ENCODE measurements at places on chromosomes 2 and 18.

DNA sequence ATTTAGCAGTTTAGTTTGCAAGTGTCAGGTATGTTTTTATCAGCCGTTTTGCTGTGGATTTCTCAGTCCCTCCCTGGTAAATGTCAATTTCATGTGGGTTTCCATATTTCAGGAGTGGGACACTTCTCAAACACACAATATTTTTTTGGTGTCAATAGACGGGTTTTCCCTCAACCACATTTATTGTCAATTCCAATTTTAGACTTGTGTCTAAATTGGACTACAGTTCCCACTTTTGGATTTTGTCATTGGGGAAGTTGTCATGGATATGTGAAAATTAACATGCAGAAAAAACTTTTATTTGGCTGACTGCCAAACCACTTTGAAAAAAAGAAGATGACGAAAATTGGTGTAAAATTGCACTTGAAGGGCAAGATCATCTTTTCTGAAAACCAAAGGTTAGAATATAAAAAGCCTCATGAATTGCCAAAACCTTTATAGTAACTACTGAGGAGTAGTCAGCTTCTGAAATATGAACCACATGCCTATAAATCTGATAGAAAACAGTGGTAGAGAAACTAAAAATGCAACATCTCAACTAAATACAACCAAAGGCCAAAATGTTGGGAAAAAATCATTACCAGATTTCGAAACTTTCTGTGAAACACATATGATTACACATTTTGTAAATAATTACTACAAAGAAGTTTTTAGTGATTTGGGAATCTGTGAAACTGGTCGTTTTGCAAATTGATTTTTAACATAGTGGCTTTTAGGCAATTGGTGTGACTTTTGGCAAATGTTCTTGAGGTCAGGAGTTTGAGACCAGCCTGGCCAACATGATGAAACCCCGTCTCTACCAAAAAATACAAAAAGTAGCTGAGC, 106.4 kb downstream of the BCL2L11 start:
- DNase-seq = no peak

DNA sequence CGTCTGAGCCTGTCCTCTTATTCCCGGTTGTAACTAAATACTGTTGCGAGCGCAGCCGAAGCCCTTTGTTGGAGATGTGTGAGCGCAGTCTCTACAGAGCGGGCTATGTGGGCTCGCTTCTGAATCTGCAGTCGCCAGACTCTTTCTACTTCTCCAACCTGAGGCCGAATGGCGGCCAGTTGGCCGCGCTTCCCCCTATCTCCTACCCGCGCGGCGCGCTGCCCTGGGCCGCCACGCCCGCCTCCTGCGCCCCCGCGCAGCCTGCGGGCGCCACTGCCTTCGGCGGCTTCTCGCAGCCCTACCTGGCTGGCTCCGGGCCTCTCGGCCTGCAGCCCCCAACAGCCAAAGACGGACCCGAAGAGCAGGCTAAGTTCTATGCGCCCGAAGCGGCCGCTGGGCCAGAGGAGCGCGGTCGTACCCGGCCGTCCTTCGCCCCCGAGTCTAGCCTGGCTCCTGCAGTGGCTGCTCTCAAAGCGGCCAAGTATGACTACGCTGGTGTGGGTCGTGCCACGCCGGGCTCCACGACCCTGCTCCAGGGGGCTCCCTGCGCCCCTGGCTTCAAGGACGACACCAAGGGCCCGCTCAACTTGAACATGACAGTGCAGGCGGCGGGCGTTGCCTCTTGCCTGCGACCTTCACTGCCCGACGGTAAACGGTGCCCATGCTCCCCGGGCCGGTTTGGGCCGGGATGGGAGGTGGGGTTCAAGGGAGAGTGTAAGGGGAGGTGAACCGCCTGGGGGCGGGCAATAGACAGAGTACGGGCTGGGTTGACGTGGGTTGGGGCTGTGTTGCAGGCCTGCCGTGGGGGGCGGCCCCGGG, at the start of gene HOXD12:
HOXD12 (plus strand) TSS at position 68 of the 819 bp plus-strand sequence; CDS start at position 75, 7 bp downstream.
- DNase-seq = no peak

DNA sequence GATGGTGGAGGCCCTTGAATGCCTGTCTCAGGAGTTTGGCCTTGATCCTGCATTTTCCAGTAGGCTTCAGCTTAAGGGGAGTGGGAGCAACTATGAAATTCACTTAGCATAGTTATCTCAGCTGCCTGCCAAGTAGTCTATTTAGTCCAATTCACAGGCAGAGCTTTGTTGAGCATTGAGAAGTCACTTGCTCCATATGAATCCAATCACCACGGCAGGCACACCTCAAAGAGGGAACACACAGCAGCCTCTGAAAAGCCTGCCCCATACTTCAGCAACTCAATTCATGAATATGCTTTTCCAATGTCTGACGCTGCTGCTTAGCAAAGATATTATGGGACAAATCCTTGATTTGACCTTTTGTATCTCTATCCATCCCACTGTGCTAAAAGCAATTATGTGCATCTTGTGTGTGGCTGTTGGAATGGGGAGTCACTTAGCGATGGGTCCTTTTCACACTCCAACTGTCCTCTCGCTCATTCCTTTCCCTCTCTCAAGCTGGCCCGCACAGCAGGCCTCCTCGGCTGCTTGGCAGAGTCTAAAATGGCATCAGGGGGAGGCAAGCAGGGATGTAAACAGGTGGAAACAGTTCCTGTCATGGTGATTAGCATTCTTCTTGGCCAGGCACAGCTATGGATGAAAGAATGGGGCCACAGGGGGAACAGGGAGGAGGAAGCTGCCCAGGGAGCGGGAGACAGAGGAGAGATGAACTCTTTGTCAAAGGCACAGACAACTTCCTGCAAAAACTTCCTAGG, 56.0 kb upstream of the LRPPRC start:
- no peak for DNase-seq

DNA sequence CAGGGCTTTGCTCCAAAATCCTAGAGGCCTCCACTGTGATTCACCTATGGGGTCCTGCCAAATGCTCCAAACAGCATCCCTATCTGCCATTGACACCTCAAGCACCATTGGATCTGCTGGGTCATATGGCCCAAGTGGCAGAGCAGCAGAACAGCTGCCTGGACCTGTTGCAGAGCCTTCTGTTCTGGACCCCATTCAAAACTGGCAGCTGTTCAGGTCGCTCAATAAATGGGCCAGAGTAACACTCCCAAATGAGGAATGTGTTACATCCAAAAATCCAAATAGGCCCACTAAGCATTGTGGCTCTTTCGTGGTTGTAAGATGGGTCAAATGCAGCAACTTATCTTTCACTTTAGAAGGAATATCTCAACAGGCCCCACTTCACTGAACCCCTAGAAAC, 783.6 kb downstream of the DCDC2C start:
- DNase-seq = no peak

- no peak for DNase-seq
Measured at GRCh38 chr18:32509111-32509510, 38.4 kb upstream of the GAREM1 start.

GRCh38 chr18:44912740-44913478, 232.2 kb downstream of the SETBP1 start:
- DNase-seq = no peak

DNA sequence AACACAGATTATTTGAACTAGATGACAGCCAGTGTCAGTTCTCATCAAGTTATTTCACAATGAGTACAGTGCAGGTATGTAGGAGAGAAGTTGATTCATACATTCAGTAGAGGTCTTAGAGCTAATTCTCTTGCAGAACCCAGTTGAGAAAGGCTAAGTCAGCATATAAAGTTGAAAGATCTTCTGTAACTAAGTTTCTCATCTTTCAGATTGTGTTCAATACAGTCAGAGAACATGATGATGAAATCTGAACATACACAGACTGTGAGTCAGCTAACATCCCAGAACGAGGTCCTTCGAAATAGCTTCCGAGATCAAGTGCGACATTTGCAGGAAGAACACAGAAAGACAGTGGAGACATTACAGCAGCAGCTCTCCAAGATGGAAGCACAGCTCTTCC, 41.9 kb upstream of the LIMS1 start:
- DNase-seq = peak; percentile 79

DNA sequence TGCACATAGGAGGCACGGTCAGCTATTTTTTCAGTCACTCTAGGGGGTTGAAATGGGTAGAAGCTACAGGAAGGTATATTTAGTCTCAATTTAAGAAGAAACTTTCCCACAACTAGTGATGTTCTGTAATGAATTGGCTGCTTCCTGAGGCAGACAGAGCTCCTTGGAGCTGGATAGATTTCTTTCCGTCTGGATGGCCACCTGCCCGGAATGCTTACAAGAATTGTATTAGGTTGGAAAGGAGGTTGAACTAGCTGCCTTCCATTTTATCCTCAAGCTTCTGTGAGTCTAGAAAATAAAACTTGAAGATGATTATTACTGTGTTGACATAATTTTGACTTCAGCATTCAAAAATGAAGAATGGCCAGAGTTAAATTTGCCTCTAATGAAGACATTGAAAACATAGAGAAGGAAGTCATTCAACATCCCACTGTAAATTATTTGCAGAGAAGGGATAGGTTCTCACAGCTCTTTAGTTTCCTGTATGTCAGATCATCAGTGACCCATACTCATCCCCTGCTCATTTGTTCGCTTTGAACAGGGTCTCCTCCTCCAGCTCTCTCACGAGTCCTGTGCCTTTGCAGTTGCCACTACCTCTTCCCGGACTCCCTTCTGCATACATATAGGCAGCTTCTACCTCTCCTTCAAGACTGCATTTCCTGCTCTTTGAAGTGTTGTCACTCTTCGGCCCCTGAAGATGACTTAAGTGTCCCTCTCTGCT, 88.8 kb downstream of the CRIM1 start:
- DNase-seq = no peak

DNA sequence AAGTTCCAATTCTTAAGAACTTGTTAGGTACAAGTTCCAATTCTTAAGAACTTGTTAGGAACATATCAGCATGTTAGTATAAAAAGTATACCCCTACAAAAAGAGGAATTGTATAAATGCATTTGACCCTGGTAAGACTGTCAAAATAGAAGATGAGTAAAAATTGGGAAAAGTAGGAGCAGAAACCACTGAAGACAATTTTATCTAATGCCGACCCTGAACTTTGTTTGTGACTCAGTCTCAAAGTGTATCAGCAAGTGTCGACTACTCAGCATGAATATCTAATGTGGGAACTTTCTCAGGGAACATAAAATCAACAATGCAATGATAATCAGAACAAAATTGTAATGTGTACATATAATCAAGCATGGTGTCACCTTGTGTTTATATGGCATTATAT, 583 bp upstream of the CD226 start:
- no peak for DNase-seq

DNA sequence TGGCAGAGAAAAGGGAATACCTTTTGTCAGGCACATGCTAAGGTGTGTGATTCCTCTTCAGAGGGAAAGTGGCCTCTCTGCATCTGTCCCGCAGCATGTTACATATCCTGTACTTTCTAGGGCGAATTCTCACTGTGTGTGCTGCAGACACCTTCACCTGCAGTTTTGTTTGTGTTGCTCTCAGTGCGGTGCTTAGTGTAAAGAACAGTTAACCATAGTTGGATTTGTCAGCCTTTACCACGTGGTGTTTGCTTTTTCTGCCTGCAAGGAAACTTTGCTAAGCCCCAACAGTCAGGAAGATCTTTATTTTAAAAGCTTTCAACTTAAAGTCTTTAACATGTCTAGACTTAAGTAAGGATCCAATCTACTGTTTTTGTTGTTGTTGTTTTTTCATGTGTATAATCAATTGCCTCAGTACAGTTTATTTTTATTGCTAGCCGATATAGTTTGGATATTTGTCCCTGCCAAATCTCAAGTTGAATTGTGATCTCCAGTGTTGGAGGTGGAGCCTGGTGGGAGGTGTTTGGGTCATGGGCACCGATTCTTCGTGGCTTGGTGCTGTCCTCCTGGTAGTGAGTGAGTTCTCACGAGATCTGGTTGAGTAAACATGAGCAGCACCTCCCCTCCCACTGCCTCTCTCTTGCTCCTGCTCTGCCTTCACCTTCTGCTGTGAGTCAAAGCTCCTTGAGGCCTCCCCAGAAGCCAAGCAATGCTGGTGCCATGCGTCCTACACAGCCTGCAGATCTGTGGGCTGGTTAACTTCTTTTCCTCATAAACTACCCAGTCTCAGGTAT, 90.6 kb downstream of the SNTG2 start:
- no peak for DNase-seq

DNA sequence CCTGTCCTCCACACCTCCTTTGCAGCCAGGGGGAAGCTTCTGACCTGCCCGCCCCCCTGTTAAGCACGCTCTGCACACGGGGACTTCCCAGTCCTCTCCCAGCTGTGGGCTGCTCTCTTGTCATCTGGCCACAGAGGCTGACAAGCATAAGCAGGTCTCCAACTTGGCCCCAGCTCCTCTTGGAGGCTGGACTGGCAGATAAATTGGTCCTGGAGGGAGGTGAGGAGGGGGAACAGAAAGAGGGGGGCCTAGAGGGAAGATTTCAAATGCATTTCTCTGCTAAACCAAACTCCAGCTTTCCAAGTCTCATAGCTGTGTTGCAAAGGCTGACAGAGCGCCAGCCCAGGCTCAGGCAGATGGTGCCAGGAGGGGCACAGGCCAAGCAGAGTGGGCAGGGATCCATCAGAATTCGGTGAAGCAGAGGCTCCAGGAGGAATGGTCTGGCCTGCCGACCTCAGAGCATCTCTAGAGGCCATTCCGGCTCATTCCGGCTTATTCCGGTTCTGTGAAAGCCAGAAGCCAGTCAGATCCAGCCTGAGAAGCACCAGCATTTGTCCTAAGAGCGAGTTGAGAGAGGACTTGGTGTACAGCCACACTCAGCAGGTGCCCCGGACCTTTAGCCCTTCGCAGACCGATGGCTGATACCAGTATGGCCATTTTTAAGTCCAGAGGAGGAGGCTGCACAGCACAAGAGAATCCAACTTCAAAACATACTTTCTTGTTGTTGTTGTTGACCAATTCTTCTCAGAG, 508.9 kb upstream of the MYT1L start:
- no peak for DNase-seq

- DNase-seq = no peak
Measured at GRCh38 chr2:153986488-153987229, 114.9 kb downstream of the GALNT13 start.
